Effector CD8-positive, alpha-beta T cell (primary cell): ENCODE measurements at places on chromosomes 12 and 14.

- no peak for DNase-seq
These were observed 6.1 kb upstream of the BDKRB2 start for GRCh38 chr14:96198430-96199130.

DNA sequence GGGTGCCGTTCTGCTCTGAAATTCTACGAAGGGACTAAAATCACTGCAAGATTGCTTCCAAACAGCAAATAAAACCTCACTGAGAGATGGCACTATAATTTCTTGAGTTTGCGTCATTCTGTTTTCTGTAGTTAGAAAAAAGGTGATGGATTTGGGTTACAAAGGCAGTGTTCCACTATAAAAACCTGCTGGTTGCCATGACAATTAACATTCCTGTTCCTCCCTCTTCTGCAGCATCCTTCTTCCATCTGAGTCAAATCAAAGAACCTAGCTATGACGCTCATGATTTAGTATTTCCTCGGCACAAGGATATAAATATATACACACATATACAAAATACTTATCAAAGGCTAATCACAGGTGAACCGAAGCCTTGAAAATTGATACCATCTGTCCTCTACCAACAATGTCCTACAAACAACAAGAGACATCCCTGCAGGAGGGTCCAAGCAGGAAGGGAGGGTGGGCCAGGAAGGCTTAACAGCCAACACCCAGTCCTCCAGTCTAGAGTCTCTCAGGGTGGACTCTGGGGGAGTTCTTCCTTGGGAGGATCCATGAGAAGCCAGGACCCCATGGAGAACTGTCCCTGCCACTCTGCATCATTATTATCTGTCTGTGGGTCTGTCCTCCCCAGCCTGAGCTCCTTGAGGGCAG is 21.4 kb downstream of the TMCC3 start:
- DNase-seq: no peak

GRCh38 chr14:104139460-104140212 is 1.2 kb downstream of the KIF26A start:
- no peak for DNase-seq

GRCh38 chr14:24132976-24133375 is 2.5 kb downstream of the FITM1 start:
- no peak for DNase-seq

GRCh38 chr14:61003571-61003970 is 22.5 kb downstream of the SLC38A6 start:
- DNase-seq: no peak

GRCh38 chr14:91477388-91477787 is 32.7 kb downstream of the PPP4R3A start:
- no peak for DNase-seq

DNA sequence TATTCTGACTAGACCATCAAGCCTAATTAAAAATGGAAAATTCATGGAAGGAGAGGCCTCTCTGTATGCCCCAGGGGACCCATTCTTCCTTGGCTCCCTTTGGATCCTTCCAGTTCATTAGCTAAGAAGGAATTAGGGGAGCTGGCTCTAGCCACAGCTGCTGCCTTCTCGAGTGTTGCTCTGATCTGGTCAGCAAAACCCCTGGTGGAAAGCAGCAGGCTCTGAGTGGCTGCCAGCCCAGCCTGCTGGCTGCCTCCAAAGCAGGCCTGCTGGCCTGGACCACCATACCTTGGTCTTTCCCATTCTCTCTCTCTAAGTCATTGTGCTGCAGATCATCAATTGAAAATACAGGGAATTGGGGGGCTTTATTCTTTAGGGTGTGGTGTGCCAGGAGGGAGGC is 29.0 kb upstream of the AKAP6 start:
- DNase-seq: no peak

DNA sequence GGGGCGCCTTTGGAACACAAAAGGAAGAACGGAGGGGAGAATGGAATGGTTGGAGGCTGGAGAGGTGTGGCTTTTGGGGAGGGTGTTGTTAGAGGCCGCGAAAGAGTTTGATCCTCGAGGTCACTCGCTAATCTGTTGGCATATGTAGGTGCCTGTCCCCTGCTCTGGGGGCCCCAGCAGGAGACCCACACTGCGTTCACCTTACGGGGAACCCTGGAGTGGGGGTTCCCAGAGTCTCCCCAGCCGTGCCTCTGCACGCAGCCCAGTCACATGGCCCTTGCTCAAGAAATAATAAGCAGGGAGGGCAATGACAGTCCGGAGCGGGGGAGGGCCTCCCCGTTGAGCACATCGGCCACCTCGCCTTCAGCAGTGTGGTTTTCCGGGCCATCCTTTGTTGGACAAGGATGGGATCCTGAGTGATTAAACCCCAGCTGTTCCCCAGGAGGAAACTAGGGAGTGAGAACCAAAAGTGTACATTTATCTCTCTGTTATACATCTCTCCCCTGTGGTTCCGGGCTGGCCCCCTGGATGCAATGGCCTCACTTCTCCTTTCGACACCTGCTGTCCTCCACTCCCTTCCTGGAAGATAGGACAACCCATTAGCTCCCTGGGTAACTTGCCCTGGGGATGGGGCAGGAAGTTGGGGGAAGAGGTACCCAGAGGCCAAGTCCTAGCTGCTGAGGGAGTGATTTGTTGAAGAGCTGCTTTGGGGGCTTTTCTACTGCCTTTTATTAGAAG is 1.3 kb downstream of the PLEKHG3 start:
- DNase-seq: no peak

- no peak for DNase-seq
These were observed 71.6 kb upstream of the STXBP6 start for GRCh38 chr14:25121337-25122129.

- no peak for DNase-seq
These were observed 57.6 kb downstream of the CCDC59 start for GRCh38 chr12:82300611-82301010.

DNA sequence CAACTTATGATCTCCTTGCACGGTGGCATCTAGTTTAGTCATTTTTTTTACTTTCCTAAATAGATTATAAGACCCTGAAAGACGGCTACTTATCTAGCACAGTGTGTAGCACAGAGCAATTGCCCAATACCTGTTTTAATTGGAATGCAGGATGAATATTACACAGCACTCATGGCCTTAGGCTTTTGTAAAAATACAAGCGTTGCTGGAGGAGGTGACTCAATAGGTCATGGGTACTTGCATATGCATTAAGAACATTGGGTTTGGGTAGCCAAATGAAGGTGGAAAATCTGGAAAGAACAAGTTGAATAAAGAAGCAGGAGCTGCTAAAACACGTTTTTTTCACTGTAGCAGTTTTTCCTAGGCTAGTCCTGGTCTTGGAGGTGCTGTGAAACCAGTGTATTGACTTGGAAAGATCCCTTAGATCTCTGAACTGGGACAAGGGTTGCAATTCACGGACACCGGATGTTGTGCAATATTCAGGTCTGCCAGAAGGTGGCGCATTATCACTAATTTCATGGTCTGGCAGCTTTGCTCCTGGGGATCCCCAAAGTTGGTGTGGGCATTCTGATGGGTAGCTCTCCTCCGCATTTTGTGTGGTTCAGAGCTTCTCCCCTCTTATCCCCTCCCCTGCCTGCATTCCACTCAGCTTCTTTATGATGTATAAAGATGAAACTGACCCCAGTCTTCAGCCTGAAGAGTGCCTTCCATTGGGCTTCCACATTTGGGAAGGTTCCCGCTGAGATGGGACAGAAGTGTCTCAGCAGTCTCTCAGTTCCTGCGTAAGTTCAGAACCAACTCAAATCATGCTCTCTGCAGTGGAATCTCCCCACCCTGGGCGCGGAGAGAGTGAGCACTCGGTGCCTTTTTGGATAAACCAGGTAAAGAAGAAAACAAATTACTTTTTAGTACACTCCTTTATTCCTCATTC is 278.3 kb downstream of the NRXN3 start:
- DNase-seq: no peak

DNA sequence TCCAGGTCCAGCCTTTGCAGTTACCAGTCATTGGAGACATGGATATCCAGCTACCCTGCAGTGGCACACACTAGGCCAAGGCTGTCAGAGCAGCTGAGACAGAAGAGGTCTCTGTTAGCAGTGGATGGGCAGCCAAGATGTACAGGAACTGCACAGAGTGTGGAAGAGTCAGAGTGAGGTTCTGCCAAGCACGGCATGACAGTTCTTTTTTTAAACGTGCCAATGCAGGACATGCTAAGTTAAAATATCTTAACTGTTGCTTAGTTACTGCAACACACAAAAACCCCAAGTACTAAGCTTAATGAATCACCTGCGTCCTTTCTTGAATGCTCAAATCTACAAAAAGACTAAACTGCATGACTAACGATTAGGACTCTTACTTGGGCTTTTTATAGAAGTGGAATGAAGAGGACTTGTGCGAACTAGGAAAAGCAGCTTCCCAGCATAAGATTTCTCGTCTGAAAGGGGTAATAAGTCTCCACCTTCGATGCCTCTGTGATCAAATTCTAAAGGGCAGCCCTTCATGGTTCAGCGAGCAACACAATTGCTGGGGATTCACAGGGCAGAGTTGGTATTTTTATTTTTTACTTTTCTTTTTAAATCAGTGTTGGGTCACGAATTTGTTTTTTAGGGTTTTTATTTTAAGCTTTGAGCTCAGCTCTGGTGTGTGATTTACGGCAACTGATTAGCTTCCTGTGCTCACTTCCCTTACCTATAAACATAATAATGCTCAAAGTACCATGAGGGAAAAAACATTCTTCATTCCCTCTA is 20.6 kb downstream of the MAPK1IP1L start:
- no peak for DNase-seq

DNA sequence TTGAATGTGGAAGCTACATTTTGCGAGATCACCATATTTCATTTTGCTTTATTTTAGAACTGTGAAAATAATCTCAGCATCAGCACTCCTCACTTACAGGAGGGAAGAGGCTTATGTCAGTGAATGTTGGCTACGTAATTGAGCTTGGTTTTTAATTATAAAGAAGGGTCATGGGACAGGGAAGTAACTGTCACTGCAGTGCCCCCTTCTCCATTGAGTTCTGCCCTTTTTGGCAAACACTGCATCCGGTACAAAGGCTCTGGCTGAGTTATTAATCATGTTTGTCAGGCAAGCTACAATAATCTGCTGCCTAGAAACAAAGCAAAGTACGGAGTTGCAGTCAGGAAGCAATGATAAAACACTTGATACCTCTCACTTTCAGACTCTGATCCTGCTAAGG is 546.7 kb downstream of the SNAPC1 start:
- no peak for DNase-seq

- peak; percentile 63 for DNase-seq
These were observed at the start of gene GLS2 for GRCh38 chr12:56488041-56488955. GLS2 (minus strand) TSS chr12:56488161; CDS start chr12:56488118, 43 bp downstream.

- DNase-seq: no peak
These were observed 1817.4 kb upstream of the FLRT2 start for GRCh38 chr14:83712418-83713129.

- DNase-seq: no peak
These were observed 24.9 kb downstream of the PPM1A start for GRCh38 chr14:60273956-60274355.

DNA sequence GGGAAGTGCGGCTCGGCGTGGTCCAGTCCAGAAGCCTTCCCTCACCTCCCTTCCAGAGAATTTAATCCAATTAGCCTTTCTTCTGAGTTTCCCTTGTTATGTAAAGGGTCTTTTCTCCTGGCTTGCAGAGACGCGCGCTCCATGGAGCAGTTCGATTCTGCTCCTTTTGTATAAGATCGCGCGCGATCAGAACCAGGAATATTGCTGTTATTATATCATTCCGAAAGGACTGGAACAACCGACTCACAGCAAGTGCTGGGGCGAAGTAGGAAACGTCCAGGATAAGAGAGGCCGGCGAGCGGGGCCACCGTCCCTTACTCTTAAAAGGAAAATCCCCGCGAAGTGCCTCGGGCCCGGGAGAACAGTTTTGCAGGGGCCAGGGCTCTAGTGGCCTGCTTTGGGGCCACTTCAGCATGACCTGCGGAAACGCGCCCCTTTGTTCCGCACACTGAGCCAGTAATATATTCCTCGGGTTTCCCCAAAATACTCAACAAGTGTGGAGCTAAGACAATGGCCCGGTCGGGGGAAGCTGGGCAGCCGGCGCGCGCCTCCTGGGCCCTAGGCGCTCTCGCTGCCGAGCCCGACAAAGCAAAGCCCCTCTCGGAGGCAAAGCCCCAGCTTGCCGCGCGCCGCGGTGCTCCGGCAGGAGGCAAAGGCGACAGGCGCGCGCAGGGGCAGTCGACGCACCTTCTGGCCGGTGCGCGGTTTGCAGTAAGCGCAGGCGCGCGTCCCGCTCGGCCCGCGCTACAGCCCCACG is 2.9 kb downstream of the RFX4 start:
- DNase-seq: no peak

DNA sequence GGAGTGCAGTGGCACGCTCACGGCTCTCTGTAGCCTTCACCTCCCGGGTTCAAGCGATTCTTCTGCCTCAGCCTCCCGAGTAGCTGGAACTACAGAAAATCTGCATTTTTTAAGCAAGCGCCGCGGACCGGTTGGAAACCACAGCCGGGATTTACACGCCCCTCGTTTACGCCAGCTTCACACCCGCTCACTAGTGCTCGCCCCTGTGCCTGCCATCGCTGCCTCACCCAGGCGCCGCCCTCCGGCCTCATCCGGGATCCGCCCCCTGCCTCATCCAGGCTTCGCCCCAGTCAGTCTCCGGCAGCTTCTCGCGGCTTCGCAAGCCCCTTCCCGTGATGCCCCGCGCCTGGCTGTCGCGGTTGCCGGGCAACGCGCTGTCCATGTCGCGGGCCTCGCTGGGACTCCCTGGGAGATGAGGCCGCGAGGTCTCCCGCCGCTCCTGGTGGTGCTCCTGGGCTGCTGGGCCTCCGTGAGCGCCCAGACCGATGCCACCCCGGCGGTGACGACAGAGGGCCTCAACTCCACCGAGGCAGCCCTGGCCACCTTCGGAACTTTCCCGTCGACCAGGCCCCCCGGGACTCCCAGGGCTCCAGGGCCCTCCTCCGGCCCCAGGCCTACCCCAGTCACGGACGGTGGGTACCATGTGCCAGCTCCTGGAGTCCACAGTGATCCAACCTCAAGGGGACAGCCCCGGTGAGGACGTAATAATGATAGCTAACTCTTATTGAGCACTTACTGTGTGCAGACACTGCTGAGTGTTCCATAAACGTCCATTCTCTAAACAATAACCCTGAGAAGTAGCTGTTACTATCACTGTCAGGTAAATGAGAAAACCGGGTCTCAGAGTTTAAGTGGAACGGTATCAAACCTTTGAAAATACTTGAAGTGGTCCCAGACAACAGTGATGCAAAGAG is at the start of gene TCTN1:
Gene TCTN1, plus strand, starts transcription at position 359 of the 914 bp plus-strand sequence. Its CDS starts 54 bp downstream, at position 413.
- peak; percentile 88 for DNase-seq

- DNase-seq: no peak
These were observed 6.0 kb downstream of the TMEM229B start for GRCh38 chr14:67482231-67483164.

- peak; percentile 99 for DNase-seq
These were observed 19.3 kb downstream of the HPD start for GRCh38 chr12:121839106-121839992.

DNA sequence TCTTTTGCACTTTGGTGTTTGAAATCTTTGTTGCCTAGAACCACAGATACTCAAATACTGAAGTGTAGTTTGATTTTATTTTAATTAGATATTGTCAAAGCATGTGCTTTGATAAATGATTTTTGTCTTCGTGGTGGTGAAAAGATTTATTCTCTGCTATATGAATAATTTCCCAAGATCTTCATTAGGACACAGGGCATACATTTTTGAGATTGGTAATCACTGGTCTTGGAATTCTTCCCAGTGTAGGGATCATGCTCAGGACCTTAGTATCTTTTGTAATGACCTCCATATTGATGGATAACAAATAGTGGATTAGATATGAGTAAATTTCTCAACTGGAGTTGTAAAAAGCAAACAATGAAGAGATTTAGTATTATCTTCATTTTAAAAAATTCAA is 28.2 kb downstream of the TBK1 start:
- DNase-seq: no peak
